ENCODE measurements at places on chromosomes 2 and 18. TPM values are rescaled to one million over a fixed set of nuclear protein-coding genes. Genes with fewer than 3 reads are reported as not detected.

ATP6V1B1 gene
- total RNA-seq: 6.3 TPM

DNA sequence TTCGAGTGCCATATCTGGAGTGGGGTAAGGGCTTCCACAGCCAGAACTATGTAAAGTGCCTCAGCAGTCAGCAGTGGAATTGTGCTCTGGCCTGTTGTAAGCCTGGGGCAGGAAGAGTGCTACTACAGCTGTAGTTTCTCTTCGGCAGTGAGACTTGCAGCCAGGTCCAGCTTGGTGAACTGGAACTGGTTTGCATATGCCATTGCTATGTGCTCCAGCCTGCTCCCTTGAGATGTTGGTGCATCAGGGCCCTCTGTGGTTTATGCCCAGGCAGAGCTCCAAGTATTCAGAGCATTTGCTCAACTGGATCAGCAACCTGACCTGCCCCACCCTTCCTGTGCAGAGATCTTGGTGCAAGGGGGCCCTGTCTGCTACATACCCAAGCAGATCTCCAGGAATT, 47.8 kb downstream of the ZNF804A start:
- no peak overlapping the region for H3K27ac ChIP-seq
- no peaks in the 10 kb centered on the region for H3K4me1 ChIP-seq
- DNase-seq: no peak
- H3K36me3 ChIP-seq: no peaks in the 10 kb centered on the region

DNA sequence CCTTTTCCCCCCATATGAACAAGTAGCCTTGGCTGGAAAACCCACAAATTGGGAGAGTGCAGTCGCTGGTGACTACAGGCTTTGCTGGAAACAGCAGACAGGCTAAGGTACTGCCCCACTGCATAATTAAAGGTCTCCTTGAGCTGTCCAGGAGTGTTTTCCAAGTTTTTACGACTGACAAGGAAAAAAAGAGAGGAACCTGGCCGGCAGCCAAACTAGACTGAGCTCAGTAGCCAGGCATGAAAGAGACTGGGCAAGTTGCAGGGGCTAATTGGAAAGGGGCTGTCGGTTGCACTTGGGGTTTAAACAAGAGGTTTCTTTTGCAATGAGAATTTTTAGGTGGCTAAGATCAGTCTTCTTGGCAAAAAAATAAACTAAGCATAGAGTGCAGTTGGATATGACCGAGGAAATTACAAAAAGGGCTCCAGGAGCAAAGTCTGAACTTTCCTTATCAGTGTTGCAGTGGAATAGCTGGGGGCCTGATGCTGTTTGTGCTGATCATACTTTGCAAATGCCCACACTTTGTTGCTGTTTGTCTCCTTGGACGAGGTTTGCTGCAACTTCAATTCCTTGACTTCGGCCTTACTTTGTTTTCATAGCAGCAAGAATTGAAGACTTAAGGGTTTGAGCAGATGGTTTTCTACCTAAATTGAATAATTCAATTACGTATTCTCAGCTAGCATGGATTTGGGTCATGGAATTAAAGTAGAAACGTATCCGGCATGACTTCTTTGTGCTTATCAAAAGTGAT, 2.1 kb downstream of the GULP1 start:
- H3K4me3 ChIP-seq: peak overlapping the region; percentile 97
- H3K27me3 ChIP-seq: no peaks in the 10 kb centered on the region
- no peaks in the 10 kb centered on the region for H3K36me3 ChIP-seq
- H3K4me1 ChIP-seq: peaks cover 40% of the 10 kb centered on the region
- peak overlapping the region; percentile 97 for H3K27ac ChIP-seq

SLC20A1 gene
- 80.4 TPM for total RNA-seq

PROM2 gene
- total RNA-seq: 1.6 TPM

CNTNAP5 gene
- not detected for total RNA-seq

- no peaks in the 10 kb centered on the region for H3K36me3 ChIP-seq
- DNase-seq: peak; percentile 27
- H3K4me1 ChIP-seq: no peaks in the 10 kb centered on the region
- peaks cover 49% of the 10 kb centered on the region for H3K27me3 ChIP-seq
- no peak overlapping the region for H3K27ac ChIP-seq
Measured at GRCh38 chr2:236939721-236940231, 145.9 kb upstream of the COPS8 start.

DNA sequence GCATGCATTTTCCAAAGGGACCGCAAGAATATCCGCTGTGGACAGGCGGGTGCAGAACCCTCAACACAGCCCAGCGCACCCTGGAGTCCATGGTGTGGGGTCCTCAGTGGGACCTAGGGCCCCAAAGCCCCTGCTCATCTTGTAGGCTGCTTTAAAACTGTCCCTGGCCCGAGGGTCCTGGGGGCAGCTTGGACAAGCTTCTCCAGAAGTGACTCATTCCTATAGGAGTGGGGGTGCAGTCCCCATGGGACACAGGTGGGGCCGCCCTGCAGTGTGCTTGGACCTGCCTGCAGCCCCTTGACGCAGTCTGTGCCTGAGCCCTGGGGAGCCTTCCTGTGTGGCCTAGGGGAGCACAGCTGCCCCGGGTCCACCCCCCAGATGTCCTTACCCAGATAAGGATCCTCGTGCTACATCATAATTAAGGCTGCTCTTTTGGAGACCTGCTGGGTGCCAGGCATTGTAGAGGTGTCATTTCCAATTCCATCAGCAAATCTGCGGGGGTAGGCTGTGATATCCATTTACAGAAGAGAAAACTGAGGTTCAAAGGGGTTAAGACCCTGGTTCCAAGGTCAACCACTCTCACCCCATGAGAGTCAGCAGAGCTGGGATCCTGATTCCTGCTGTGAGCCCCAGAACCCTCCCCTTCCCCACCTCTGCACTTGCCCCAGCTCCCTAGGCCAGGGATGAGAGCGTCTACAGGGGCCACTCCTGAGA, 1.7 kb upstream of the HS6ST1 start:
- DNase-seq: no peak
- peaks cover 34% of the 10 kb centered on the region for H3K4me1 ChIP-seq
- peaks cover 3% of the 10 kb centered on the region for H3K36me3 ChIP-seq
- H3K27me3 ChIP-seq: no peaks in the 10 kb centered on the region
- no peak overlapping the region for H3K4me3 ChIP-seq
- no peak overlapping the region for H3K27ac ChIP-seq

- no peak overlapping the region for H3K4me3 ChIP-seq
- H3K27me3 ChIP-seq: no peaks in the 10 kb centered on the region
- H3K4me1 ChIP-seq: no peaks in the 10 kb centered on the region
- H3K36me3 ChIP-seq: no peaks in the 10 kb centered on the region
Measured at GRCh38 chr18:30404422-30404821, 638.1 kb downstream of the DSC3 start.

GRCh38 chr2:74514368-74515270, at the start of gene TLX2:
TLX2 (plus strand) TSS chr2:74514450; CDS start chr2:74514807, 357 bp downstream.
- H3K36me3 ChIP-seq: peaks cover 3% of the 10 kb centered on the region
- no peak for DNase-seq
- peaks cover 80% of the 10 kb centered on the region for H3K27me3 ChIP-seq
- H3K4me3 ChIP-seq: no peak within 1 kb of the TSS

GRCh38 chr2:48699348-48699930, 56.1 kb downstream of the LHCGR start:
- peaks cover 7% of the 10 kb centered on the region for H3K4me1 ChIP-seq
- no peak overlapping the region for H3K27ac ChIP-seq

CTAGE1 gene
- not detected for total RNA-seq

- peaks cover 13% of the 10 kb centered on the region for H3K4me1 ChIP-seq
- no peaks in the 10 kb centered on the region for H3K27me3 ChIP-seq
- no peak overlapping the region for H3K27ac ChIP-seq
- peaks cover 10% of the 10 kb centered on the region for H3K36me3 ChIP-seq
- no peak for DNase-seq
Measured at GRCh38 chr2:201447086-201447485, 4.2 kb downstream of the TRAK2 start.

Measured in osteocyte (in vitro differentiated cells).